ENCODE measurements at places on chromosomes 16 and 17. TPM values are rescaled to one million over a fixed set of nuclear protein-coding genes. Genes with fewer than 3 reads are reported as not detected.

GRCh38 chr16:81765969-81766368, 13.1 kb upstream of the PLCG2 start:
- no peak for DNase-seq

Gene HSD11B2
- total RNA-seq: not detected

- no peak for DNase-seq
Measured at GRCh38 chr16:77443357-77444146, 8.7 kb upstream of the ADAMTS18 start.

DNA sequence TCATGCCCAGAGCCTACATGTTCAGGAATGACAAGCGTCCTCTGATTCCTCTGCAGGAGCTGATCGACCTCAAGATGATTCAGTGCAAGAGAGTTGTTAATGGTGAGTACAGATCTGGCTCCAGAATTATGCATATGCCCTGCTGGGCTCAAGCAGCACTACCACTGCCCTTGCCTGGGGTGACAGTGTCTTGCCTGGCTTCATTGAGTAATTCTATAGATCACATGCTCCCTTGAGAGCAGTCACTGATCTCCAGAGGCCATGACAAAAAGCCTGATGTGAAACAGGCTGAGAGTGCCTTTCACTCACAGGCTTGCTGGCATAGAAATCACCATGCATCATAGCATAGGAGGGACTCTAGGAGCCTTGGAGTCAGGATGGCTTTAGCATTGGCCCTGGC, 26.4 kb downstream of the DUS2 start:
- DNase-seq: no peak

DNA sequence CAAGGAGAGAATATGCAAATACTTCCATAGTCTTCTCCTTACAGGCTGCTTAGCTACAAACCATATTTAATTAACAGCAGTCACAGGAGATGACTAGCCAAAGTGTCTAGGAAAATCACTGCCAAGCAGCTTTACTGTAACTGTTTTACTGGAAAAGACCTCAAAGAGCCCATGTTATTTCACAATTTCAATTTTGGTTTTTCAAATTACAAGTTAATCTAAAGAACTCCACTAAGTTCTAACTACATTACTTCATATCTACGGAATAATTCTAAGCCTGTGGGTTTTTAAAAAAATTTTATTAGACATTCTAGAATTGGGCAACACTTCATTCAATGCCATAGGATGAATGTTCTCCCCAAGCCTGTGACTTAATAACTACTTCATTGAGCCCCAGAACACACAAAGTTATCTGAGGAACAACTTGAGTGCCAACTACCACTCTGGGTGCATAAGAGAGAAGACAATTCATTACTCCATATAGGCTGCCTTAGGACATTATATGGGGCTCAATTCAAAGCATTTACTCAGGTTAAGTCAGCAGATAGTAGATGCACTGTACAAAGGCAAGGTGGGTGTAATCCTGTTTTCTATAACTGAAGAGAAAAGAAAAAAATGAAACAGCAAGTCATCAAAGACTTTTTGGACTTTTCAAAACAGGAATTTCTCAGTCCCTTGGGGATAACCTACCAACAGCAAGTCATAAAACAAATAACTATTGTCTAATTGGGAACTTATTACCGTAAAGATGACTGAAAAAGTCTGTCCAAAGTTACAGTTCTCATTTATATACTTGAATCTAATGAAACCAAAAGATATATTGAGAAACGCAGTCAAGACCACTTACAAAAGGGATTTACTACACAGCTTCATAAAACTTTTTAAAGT, 33.0 kb downstream of the STAT3 start:
- no peak for DNase-seq

- DNase-seq: no peak
Measured at GRCh38 chr17:49577963-49578362, 2.3 kb downstream of the NXPH3 start.

GRCh38 chr16:87550495-87550961, 51.8 kb upstream of the JPH3 start:
- DNase-seq: no peak

Gene SHBG
- total RNA-seq: 0.36 TPM

Gene PPP1R27
- not detected for total RNA-seq

DNA sequence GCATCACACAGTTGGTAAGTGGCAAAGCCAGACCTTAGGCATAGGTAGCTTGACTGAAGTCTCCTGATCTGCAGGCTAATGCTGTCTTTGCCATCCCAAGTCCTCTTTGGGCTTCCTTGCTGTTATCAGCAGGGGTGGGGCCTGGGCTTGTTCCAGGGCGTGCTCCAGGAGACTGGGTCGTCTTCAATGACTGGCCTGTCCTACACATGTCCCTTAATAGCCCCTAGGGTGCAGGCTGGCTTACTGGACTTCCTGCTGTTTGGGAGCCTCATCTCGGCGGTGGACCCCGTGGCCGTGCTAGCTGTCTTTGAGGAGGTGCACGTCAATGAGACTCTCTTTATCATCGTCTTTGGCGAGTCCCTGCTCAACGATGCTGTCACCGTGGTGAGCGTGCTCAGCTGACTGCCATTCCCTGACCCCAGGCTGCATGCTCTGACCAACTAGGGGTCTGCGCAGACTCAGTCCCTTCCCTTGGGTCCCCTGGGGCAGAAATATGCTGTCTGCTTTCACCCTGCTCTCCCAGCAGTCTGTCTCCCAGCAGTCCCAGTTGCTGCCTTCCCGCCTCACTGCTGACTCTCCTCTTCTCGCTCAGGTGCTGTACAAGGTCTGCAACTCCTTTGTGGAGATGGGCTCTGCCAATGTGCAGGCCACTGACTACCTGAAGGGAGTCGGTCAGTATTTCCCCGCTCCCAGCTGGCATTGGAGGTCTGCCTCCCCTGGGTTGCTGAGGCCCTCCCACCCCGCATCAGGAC, 6.2 kb downstream of the SLC9A5 start:
- no peak for DNase-seq

- DNase-seq: no peak
Measured at GRCh38 chr17:66667090-66667489, 167.8 kb upstream of the CACNG5 start.

Gene ICAM2
- 0.28 TPM for total RNA-seq

- DNase-seq: no peak
Measured at GRCh38 chr17:4768298-4768697, 3.4 kb upstream of the TM4SF5 start.

Gene MT3
- not detected for total RNA-seq

DNA sequence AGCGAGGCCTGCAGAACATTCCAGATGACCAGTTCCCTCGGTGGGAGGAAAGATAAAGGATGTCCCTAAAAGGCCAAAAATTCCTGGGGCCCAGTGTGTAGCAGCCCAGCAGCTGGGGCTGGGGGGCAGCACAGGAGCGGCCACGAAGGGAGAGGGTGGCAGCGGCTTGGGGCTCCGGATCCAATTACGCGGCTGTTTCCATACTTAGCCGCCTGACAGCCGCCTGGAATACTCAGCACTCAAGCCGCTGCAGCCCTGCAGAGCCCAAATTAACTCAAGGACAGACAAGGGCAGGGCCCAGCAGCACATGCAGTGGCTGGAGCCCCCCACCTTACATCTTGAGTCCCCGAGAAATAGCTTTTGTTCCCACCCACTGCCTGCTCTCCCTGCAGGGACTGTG, 1.3 kb downstream of the SRL start:
- no peak for DNase-seq

GRCh38 chr16:58187092-58187491, 10.8 kb downstream of the CSNK2A2 start:
- no peak for DNase-seq

Measured in IMR-90 (cell line).